Non-pigmented ciliary epithelial cell (primary cell): ENCODE measurements at places on chromosomes 13 and 19.
A peak's percentile ranks its signal among the peaks of the same experiment; 100 is the strongest.

GRCh38 chr13:28534210-28534609, 39.3 kb upstream of the FLT1 start:
- DNase-seq: no peak

DNA sequence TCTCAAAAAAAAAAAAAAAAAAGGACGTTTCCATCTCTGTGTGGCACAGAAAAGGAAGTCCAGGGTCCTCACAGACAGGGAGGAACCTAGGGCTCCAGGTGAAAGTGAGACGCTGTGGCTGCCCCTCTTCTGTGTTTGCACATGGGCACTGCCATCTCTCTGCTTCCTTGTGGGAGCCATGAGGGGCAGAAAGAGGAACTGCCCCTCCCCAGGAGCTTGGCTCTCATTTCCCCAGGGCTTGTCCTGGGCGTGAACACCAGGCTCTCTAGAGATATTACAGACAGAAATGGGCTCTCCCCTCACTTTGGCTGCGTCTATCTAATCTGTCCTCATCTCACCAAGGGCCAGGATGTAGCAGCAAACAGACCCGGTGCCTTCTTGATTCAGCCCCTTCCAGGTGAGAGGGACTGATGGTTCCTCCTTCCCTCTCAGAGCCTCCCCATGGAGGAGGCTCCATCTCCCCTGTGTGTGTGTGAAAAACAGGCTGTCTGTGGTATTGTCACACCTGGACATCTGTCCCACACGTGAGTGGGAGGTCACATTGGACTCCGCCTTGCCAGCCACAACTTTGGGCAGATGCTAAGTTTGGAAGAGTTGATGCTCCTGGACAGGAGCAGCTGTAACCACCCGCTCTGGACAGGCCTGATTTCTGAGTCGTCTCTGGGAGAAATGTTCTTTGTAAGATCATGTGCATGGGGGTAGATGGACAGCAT, 840 bp upstream of the LILRA4 start:
- DNase-seq: no peak

- no peak for DNase-seq
These were observed 10.8 kb downstream of the GPR183 start for GRCh38 chr13:99296398-99296797.

DNA sequence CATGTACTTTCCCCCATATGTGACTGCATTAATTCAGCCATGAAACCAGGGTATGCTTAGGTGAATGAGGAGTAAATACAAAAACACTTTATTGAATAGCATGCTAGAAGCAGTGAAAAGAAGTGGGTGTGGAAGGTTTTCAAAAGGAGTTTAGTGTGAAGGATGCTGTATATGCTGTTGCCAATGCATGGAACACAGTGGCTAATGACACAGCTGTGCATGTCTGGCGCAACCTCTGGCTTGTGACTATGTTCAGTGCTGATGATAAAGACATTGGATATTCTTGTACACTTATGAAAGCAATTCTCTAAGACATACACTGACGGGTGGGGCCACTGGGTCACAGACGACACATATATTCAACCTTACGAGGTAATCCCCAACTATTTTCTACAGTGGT, 55.2 kb downstream of the SOX21 start:
- DNase-seq: no peak

DNA sequence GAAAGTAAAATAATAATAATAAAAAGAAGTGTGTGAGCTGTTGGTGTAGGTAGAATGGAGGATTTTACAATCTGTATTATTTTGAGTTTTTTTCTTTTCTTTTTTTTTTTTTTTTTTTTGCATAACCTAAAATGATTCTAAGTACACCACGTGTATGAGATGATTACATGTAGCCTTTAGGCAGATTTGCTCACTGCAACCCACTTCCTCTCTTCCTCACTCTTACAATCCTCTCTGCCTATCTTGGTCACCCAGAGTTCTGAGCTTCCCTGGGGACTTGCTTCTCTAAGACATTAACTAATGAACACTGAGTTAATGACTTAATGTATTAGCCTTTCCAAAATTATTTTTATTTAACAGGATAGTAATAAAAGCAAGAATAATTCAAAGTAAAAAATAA, 1169.6 kb downstream of the EFNB2 start:
- DNase-seq: no peak

GRCh38 chr19:5772416-5772815, 12.1 kb downstream of the PRR22 start:
- DNase-seq: no peak

DNA sequence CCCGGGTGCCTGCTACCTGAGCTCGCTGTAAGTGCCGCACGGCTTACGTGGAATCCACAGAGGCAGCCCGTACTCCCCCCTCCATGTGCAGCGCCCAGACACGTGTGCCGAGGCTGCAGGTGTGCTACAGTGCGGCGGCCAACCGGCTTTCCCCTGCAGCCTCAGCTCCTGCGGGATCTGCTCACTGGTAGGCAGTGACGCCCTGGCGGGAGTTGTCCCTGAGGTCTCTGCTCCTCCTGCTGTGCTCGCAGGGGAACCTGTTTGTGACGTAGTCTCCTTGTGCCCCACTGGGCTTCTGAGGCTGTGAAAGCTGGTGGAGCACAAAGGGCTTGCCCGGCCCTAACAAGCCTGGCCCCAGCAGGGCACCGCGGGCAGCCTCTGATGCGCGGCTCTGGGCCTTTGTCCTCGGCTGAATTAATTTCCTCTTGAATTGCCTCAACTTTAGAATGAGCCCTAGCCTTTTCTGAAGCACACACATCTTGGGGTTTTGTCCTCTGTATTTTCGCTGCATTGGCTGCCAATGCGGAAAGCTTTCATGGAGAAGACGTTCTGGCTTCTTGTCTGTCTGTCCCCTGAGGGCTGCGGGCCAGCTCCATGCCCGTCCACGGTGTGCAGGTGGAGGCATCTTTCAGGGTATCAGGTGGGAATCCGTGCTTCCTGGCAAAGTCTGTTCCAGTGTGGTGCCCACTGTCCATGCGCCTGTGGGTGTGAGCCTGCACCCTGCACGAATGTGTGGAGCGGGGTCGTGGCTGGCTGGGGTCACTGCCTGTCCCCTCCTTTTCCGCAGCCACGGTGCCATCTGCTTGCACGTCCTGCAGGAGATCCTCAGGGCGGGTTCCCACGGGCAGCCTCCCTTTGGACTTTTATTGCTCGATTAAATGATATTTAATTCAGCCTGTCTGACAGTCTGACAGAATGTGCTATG, 77.3 kb upstream of the MCF2L start:
- no peak for DNase-seq

GRCh38 chr19:15138427-15138826, 31.2 kb downstream of the SYDE1 start:
- DNase-seq: no peak

DNA sequence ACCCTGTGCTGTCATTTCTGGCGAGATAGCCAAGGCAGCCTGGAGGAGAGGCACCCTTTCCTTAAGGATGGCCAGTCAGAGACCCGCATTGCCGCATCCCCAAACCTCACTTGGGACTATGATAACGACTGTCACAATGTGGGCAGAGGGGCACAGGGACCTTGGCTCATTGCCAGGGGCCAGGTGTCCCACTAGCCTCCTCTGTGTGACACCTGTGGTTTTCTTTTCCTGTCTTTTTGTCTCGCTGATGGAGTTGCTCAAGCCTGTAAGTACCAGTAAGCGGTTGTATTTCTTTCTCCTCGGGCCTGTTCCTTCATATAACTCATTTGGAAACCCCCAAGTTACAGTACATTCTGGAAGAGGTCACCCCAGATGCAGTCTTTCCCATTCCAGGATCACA, 59.5 kb downstream of the TDRD12 start:
- DNase-seq: no peak

- DNase-seq: no peak
These were observed 3.2 kb downstream of the LCP1 start for GRCh38 chr13:46178821-46179220.

DNA sequence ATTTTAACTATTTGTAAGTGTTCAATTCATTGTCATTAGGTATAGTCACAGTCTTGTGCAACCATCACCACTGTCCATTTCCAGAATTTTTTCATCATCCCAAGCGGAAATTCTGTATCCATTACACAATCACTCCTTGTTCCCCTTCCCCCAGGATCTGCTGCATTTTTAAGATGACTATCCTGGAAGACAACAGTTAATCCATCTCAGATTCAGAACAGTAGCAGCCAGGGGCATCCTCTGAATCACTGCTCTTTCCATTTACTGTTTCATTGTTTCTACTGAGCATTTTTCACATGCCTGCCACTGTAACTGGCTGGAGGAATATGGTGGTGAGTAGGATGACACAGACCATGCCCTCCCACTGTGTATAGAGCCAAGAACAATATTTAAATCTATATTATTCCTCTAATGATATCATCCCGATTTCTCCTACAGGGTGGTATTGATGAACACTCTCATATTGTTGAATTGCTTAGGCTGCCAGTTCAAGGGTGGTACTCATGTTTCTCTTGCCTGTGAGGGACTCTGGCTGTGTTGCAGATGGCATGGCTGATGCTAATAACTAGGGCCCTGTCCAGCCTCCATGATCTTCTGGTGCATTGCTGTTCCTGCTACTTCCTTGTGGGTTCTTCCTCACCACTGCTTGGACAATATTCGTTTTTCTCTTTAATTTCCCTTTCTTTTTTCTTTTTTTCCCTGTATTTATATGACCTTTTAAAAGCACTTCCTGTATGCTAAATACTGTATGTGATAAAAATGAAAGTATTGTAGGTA, 59.0 kb downstream of the WDFY2 start:
- peak; percentile 84 for DNase-seq

DNA sequence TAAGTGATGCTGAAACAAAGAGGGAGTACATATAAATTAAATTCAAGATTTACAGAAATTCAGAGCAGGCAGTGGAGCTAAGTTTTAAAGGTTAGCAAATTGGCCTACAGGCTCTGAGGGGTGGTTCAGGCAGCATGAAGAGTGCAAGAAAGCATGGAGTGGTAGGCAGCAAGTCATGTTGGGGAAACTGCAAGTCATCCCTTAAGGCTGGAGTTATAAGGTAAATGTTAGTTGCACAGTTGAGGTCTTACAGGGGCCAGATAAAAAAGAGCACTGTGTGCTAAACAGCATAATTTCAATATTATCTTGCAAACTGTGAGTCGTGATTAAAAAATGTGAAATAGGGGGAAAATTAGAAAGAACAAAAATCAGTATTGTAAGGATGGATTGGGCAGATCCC, 106.2 kb downstream of the VWA8 start:
- DNase-seq: no peak

- peak; percentile 61 for DNase-seq
These were observed 20.3 kb downstream of the ACTN4 start for GRCh38 chr19:38667661-38668171.

GRCh38 chr13:113906571-113906970, 42.7 kb upstream of the GAS6 start:
- DNase-seq: no peak
